ENCODE measurements at places on chromosomes 7 and 10.

GRCh38 chr10:44978570-44979280 lies at the start of gene DEPP1:
Gene DEPP1, minus strand, starts transcription at chr10:44978809. Its CDS starts 779 bp downstream, at chr10:44978030.
- no peak for DNase-seq

DNA sequence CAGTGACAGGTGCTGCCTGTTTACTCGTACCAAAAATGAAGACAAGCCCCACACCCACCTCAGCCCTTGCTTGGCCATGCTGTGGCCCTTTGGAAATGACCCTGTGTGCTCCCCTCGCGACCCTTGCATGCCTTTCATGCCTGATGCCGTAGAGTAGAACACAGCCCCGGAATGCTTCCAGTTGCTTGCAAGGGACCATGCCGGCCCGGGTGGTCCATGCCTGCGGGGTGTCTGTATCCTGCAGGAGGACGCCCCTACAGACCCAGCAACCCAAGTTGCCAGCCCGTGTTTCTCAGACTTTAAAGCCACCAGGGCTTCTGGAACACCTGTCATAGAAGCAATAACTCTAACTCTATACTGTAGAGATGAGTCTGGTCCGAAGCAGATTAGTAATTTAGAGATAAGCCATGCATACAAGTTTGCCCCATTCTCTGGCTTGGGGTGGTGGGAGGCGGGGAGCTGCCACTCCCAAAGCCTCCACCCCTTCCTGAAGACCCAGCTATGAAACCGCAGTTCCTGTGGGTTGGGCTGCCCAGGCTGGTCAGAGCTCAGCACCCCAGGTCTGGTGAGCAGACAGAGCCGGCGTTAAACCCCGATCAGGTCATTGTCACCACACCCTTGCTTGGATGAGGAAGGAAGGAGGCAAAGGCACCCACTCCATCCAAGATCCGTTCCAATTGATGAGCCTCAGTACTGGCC lies 143.5 kb downstream of the ADCY1 start:
- DNase-seq, result no peak

DNA sequence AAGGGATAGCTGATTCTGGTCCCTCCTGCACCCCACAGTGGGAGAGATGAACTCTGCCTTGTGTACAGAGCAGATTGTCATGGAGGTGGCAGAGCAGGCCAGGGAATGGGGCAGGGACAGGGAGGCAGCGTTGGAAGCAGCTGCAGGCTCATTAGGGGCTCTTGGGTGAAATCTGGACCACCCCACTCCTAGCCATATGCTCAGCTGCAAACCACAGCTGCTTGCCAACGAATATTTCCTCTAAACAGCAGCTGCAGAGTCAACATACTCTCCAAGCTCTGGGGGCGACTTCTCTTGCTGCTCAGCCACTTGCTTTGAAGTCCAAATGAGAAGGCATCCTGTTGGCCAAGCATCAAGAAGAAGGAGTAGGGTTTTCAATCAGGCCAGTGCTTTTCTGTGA lies 302.3 kb upstream of the AUTS2 start:
- no peak for DNase-seq

GRCh38 chr7:107506674-107507339 lies 37.0 kb downstream of the GPR22 start:
- no peak for DNase-seq

DNA sequence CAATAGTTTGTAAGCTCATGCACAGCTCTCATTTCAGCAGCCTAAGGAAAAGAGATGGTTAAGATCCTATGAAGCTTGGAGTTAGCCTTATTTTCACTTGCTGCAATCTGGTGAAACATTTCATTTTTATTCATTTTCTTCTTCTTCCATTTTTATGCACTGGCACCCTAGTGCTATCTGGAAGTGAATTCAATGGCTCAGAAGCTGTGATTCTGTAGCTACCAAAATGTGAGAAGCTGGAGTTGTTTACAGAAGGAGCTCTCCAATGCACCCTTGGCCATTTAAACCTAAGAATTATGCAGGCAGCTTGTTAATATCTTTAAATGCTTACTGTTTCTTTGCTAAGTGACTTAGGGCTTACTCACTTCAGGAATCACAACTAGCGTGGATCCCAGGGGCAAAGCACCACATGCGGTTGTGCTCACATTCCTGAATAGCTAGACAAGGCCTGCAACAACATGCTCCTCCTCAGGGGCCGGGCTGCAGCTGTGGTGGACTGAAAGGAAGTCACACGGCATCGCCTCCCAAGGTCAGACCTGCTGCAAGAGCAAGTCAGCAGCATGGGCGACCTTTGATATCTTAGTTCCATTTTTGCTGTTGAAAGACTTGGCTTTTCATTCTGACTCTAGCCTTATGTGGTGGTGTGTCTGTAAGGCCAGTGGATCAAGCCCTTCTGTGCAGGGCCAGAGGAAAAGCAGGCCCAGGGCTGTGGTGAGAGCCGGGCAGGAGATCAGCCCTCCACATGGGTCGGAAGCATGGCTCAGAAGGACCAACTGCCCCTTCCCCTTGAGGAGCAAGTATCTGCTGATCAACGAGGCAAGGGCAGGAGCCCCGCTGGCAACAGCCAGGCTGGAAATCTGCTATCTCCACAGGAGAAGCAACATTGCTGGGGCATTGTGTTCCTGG lies 91.9 kb upstream of the MBL2 start:
- DNase-seq, result no peak

DNA sequence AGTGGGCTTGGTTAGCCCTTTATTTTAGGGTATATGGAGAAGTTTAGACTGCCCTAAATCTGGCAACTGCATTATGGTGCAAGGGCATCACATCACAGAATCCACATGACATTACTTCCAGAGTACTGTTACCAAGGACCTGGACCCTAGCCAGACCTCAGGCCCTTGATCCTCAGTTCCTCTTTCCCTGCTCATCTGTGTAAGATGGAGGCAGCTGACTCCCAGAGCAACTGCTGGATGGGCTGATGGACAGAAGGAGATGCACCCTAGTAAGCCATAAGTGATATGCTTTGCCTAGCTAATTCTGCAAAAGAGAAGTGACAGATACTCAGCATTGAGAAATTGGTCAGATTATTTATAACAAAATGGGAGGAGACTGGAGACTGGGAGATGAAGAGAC lies 131.7 kb downstream of the DYNC1I1 start:
- no peak for DNase-seq

DNA sequence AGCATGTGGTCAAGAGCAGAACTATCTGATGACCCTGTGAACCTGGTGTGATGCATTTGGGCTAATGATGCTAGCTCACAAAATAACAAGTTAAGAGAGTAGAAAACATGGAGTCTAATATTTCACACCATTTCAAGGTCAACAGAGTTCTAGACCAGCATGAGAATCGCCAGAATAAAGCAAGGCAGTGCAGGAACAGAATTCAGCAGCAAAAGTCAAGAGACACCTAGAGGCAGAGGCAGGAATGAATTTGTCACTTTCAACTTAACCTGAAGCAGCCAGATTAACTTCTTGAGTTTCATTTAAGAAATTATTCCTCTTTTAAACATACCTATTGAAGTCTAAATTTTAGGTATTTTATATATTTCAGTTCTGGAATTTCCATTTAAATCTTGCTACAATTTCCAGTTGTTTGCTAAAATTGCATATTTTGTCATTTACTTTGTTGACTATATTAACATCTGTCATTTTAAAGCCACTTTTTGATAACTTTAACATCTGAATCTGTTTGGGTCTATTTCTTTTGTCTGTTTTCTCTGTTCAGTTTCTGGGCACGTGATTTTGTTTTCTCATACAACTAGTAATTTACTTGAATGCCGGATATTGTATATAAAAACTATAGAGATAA lies 44.2 kb upstream of the PRSS58 start:
- DNase-seq, result no peak

All from activated CD4-positive, CD25-positive, alpha-beta regulatory T cell (primary cell).